ENCODE measurements at places on chromosomes 11 and 22. TPM values are rescaled to one million over a fixed set of nuclear protein-coding genes. Genes with fewer than 3 reads are reported as not detected.

- H3K4me1 ChIP-seq, result peaks cover 3% of the 10 kb centered on the region
- peak; percentile 65 for DNase-seq
- H3K4me3 ChIP-seq, result no peak overlapping the region
- peak overlapping the region; percentile 24 for H3K27ac ChIP-seq
- H3K36me3 ChIP-seq, result no peaks in the 10 kb centered on the region
- no peaks in the 10 kb centered on the region for H3K27me3 ChIP-seq
Observed at GRCh38 chr11:10622957-10623791, 54.7 kb upstream of the LYVE1 start.

Gene CDCA5
- total RNA-seq, result 0.42 TPM

Gene CHRDL2
- total RNA-seq, result 13.4 TPM

Gene OR52L1
- not detected for total RNA-seq

Gene OR56A1
- total RNA-seq, result not detected

Gene MS4A4A
- 13.7 TPM for total RNA-seq

Gene IFITM2
- 149 TPM for total RNA-seq

- no peaks in the 10 kb centered on the region for H3K27me3 ChIP-seq
- no peak for DNase-seq
- peaks cover 63% of the 10 kb centered on the region for H3K4me1 ChIP-seq
- no peaks in the 10 kb centered on the region for H3K36me3 ChIP-seq
- H3K4me3 ChIP-seq, result no peak overlapping the region
Observed at GRCh38 chr11:35348898-35349687, 70.3 kb downstream of the SLC1A2 start.

All from heart left ventricle (tissue), 16 donors.